ENCODE measurements at places on chromosomes 3 and 15.

GRCh38 chr3:4977001-4977852 is 2.0 kb upstream of the BHLHE40 start:
- DNase-seq, result peak; percentile 41

DNA sequence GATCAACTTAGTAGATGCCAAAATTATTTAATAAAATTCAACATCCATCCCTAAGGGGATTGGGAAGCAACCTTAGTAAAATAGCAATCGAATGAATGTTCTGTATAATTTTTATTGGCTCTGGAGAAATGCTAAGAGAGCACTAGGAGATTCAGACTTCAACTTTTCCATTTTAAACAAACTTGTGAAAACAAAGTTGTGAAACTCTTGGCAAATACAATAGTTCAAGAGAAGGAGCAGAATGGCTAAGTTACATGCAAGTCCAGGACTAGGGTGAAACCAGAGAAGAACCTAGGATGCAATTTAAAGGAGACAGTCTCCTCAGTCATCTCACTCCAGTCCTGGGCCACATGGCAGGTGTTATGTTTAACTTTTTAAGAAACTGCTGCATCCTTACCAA is 16.7 kb upstream of the ZNF280D start:
- DNase-seq, result no peak

DNA sequence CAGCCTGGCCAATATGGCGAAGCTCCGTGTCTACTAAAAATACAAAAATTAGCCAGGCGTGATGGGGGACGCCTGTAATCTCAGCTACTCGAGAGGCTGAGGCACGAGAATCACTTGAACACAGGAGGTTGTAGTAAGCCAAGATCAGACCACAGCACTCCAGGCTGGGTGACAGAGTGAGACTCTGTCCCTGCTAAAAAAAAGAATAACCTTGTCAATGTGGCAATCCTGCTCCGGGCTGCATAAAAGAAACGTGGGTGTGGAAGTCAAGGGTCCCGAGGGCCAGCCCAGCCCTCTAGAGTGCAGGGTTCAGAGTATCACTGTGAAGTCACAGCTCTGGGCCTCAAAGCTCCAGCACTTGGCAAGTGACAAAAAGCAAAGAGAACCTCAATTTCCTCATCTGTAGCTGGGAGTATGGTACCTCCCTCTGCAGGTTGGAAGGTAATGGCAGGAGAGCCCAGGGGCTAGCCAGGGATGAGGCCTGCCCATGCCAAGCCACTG is 73.5 kb upstream of the IQSEC1 start:
- DNase-seq, result no peak

- no peak for DNase-seq
These were observed 73.3 kb downstream of the ATP13A4 start for GRCh38 chr3:193481436-193481835.

GRCh38 chr3:15440891-15441290 is 13.5 kb downstream of the EAF1 start:
- no peak for DNase-seq

GRCh38 chr15:93278006-93278405 is 189.0 kb upstream of the RGMA start:
- no peak for DNase-seq

DNA sequence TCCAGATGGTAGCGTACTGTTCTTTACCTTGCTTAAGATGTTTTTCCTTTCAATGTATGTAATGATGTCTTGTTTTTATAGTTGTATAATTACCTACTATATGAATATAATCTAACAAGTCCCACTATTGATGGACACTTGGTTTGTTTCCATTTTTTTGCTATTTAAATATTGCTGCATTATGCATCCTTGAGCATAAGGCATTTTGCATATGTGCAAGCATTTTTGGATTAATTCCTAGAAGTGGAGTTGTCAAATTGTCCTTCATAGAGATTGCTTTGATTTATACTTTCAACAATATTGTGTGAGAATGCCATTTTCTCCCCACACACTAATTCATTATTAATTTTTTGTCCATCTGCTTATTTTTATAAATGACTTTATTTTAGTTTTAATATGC is 17.7 kb downstream of the TOPAZ1 start:
- DNase-seq, result no peak

DNA sequence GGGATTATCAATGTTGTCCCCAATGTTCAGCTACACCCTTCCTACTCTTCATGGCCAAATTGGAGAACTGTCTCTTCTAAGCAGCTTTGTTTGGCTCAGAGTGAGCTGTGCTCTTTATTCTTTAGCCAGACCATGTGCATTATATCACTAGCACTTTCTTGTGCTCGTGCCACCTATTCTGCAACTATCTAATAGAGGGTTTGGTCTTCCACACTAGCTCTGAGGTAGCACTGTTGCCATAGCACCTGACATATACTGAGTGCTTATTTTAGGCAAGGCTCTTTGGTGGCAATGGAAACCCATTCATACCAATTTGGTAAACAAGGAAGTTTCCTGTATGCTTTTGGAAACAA is 394.3 kb upstream of the C2CD4B start:
- no peak for DNase-seq

GRCh38 chr3:11006986-11007933 is 14.7 kb downstream of the SLC6A1 start:
- DNase-seq, result no peak

DNA sequence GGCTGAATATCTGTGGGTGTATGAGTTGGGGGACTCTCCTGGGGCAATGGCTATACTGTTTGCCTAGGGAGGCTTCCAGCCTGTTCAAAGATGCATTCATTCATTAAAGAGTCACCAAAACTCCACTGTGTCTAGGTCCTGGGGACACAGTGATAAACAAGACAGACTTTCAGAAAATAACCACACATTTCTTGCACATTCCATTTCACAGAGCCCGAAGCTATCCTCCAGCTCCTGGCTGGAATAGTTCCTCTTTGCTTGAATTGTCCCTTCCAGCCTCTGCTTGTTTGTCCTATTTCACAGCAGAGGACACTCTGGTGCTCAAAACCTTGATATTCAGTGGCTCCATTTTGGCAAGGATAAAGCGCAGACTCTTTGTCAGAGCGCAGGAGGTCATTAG is 61.7 kb upstream of the ITGA11 start:
- no peak for DNase-seq

DNA sequence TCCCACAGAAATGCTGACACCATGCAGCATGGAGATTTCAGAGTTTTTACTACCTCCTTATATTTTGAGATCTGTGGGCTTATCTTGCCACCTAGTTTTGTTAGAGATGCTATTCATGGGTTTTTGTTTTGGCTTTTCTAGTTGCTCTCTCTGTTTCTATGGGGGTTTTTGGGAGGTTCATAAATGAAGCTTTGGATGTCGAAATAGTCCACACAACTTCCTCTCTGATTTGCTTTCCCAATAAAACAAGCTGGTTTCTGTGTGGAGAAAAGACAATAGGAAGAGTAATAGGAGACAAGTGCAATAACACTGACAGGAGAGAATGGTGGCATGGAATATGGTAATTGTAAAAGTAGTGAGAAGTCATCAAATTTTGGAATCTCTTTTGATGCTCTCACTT is 106.8 kb upstream of the GPR149 start:
- no peak for DNase-seq

DNA sequence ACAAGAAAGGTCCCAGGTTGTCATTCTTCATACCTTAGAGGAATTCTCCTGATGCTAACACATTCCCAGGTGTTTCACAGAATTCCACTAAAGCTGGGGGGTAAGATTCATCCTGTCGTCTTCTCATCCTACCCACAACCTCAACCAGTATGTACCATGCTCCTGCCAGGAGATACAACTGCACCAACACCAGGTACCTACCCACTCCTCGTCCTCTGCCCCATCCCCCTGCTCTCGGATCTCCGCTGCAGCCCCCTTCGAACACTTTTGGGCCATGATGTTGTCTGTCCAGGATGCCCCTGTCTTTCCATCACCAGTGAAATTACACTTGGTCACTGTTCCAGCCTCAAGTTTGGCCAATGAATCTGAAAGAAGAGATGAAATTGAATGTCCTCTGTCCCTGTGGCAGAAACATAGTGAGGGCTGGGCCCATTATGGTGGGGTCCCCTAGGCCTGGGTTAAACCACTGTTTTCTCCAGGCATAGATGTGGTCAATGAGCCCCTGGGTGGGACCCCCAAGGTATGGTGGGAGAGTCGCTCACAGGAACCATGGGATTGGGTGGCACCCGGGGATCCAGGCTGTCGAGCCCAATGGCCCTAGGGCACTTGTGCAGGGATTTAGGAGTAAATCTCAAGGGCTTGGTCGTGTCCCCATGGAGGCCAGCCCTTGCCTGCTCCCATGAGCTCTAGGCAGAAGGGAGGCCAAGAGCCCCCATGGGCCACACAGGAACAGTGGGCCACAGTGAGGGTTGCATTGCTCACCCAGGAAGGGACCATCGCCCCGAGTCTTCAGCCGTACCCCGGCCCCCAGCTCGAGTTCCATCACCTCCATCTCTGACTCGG is 9.4 kb upstream of the AP3S2 start:
- DNase-seq, result no peak

GRCh38 chr3:173630849-173631248 is 233.3 kb downstream of the NLGN1 start:
- no peak for DNase-seq

GRCh38 chr3:78260388-78260787 is 1220.5 kb downstream of the ROBO2 start:
- DNase-seq, result no peak

GRCh38 chr15:49379996-49380395 is 43.0 kb upstream of the FGF7 start:
- DNase-seq, result no peak

DNA sequence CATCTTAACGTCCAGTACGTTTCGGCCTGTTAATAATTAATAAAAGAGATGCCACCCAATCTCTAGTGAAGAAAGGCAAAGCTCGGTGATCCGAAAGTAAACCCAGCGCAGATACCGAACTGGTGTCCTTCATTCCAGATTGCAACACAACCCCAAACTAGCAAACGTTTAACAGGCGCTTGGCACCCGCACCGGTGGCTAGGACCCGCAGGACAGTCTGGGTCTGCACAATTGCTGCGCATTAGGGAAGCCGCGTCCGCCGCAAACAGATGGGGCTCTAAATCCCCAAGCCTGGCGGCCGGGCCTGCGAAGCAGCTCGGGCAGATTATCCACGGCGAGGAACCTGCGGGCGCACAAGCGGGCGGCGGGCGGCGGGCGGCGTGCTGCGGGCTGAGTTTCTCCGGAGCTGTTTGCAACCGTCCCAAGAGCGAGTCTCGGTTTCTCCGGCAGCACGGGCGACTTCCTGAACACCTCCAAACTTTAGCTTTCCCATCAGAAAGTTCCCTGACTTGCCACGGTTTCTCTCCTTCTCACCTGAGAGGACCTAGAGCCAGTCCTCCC is 112.1 kb upstream of the ICE2 start:
- DNase-seq, result peak; percentile 45

DNA sequence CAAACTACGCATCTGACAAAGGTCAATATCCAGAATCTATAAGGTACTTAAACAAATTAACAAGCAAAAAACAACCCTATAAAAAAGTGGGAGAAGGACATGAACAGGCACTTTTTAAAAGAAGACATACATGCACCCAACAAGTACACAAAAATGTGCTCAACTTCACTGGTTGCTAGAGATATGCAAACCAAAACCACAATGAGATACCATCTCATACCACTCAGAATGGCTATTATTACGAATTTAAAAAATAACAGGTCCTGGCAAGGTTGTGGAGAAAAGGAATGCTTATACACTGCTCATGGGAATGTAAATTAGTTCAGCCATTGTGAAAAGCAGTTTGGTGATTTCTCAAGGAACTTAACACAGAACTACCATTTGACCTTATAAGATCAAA is 175.6 kb upstream of the MLF1 start:
- no peak for DNase-seq

DNA sequence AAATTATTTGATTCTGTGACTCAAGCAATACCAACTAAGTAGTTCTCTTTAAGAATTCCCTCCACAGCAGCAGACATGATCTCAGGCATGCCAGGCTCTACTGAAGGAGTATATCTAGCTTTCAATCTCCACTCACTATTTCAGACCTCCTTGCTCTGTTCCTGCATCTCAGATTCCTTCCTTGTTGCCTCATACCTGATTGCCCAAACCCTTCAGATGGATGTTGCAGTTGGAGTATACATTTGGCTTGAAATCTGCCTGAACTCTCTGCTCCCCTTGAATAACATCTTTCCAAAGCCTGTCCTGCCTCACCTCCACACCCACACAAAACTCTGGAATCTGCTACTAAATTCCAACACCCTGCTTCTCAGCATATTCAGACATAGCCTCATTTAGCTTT is 19.8 kb upstream of the TM4SF4 start:
- no peak for DNase-seq

DNA sequence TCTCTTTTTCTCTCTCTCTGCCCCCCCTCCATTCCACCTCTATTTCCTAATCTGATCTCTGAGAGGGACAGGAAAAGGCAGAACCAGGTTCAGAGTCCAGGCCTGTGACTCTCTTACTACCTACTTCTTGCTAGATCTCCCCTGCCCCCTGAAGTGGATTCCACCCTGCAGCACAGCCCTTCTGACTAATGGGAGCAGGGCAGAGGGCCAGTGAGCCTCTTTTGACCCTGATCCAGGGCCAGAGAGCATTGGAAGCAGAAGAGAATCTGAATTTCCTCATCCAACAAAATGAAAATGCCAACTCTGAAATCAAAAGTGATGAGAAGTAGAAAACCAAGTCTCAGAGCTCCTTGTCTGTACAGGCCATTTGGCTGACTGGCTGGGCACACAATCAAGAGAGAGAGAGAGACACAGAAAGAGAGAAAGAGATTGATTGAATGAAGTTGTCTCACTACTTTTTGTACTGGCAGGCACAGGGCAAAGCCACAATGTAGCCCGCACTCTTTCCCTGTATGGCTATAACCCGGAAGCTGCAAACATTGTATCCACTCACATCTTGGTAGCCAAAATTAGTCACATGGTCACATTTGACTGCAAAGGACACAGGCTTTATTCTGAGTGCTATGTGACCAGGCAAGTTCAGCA is 31.6 kb upstream of the GLCE start:
- no peak for DNase-seq

DNA sequence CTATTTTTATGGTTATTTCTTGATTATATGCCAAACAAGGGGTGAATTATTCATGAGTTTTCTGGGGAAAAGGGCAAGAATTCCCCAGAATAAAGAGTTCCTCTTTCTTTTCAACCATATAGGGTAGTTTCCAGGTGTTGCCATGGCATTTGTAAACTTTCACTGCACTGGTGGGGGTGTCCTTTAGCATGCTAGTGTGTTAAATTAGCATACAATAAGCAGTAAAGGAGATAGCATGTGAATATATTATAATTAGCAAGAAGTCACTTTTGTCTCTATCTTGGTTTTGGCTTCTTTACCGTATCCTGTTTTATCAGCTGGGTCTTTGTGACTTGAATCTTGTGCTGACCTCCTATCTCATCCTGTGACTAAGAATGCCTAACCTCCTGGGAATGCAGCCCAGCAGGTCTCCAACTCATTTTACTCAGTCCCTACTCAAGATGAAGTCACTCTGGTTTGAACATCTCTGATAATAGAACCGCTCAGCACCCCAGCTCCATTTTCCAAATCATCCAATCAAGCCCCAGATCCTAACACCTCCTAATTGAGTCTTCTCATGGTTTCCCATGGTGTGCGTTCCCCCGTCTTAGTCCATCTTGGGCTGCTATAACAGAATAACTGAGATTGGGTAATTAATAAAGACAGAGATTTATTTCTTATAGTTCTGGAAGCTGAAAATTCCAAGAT is 3.4 kb upstream of the SELENOT start:
- no peak for DNase-seq

GRCh38 chr15:81196576-81197254 is at the start of gene IL16:
IL16 (plus strand) TSS chr15:81196879; CDS start chr15:81225400, 28,521 bp downstream.
- DNase-seq, result no peak

- no peak for DNase-seq
These were observed 89.2 kb upstream of the MEF2A start for GRCh38 chr15:99476413-99477222.

GRCh38 chr3:31077021-31077601 is 182.7 kb upstream of the GADL1 start:
- DNase-seq, result no peak

All from activated CD4-positive, alpha-beta T cell treated with anti-CD3 and anti-CD28 coated beads, Interleukin-2, amount 50 U/mL, for 1 hour (primary cell).